ENCODE measurements at places on chromosomes 4 and X. TPM values are rescaled to one million over a fixed set of nuclear protein-coding genes. Genes with fewer than 3 reads are reported as not detected.

NDNF gene
- 1.9 TPM for total RNA-seq

TMPRSS11F gene
- total RNA-seq, result not detected

ARMCX4 gene
- 2.3 TPM for total RNA-seq

SLC10A6 gene
- not detected for total RNA-seq

CABS1 gene
- total RNA-seq, result not detected

GAB3 gene
- 0.25 TPM for total RNA-seq

GAGE12F gene
- total RNA-seq, result not detected

CSAG2 gene
- total RNA-seq, result not detected

DNA sequence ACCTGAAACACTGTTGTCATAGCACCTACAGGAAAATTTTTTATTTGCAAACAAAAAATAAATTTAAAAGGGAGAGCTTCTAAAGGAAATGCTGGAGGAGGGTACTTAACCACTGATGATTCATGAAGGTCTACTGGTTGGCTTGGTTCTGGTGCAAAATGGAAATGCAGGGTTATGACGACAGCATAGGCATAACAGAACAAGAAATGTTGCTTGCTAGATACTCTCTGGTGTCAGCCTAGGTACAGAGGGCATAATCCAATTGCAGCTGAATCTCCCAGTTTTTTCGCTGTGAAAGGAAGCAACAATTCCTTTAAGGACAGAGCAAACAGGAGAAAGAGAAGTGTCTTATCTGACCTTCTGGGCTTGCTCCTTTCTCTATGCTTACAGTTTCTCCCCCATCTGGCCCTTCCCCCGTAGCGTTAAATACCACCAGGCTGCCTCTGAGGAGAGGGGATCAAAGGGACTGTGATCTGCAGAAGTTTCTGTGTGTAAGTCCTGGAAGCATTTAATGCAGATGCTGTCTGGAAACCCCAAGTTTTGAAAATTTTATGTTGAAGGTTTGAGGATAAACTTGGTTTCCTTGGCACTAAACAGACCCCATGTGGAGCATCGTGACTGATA lies 23.7 kb upstream of the CASK start:
- no peak overlapping the region for H3K27ac ChIP-seq
- DNase-seq, result no peak
- H3K27me3 ChIP-seq, result no peaks in the 10 kb centered on the region

GRCh38 chr4:119027811-119028210 lies 107.8 kb upstream of the MYOZ2 start:
- no peak overlapping the region for H3K4me3 ChIP-seq
- H3K27me3 ChIP-seq, result no peaks in the 10 kb centered on the region
- no peak overlapping the region for H3K27ac ChIP-seq
- H3K4me1 ChIP-seq, result peaks cover 47% of the 10 kb centered on the region
- no peak for DNase-seq
- H3K36me3 ChIP-seq, result no peaks in the 10 kb centered on the region

DNA sequence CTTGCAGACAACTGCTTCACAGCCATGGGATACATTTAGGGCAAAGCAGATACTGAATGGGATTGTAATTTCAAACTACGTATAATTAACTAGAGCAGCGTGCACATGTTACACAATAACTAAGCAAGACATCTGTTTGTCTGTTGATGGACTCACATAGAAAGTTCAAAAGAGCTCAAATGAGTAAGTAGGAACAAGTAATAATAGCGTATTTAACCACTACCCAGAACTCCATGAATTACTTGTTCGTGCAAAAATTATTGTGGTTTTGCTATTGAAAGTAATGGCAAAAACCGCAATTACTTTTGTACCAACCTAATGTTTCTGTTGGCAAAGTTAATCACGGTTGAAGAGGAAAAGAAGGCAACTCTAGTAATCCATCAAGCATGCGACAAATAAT lies 825.4 kb downstream of the PCDH18 start:
- no peaks in the 10 kb centered on the region for H3K27me3 ChIP-seq
- H3K4me3 ChIP-seq, result no peak overlapping the region
- no peaks in the 10 kb centered on the region for H3K4me1 ChIP-seq
- H3K27ac ChIP-seq, result no peak overlapping the region

GRCh38 chr4:1518997-1519700 lies 112.9 kb upstream of the NKX1-1 start:
- H3K27me3 ChIP-seq, result peaks cover 18% of the 10 kb centered on the region
- no peaks in the 10 kb centered on the region for H3K4me1 ChIP-seq
- H3K27ac ChIP-seq, result no peak overlapping the region
- no peak for DNase-seq
- no peaks in the 10 kb centered on the region for H3K36me3 ChIP-seq
- no peak overlapping the region for H3K4me3 ChIP-seq

GRCh38 chr4:118921786-118922185 lies 33.1 kb downstream of the SYNPO2 start:
- H3K27me3 ChIP-seq, result no peaks in the 10 kb centered on the region
- H3K27ac ChIP-seq, result no peak overlapping the region
- peaks cover 23% of the 10 kb centered on the region for H3K4me1 ChIP-seq
- DNase-seq, result no peak
- H3K36me3 ChIP-seq, result no peaks in the 10 kb centered on the region

DNA sequence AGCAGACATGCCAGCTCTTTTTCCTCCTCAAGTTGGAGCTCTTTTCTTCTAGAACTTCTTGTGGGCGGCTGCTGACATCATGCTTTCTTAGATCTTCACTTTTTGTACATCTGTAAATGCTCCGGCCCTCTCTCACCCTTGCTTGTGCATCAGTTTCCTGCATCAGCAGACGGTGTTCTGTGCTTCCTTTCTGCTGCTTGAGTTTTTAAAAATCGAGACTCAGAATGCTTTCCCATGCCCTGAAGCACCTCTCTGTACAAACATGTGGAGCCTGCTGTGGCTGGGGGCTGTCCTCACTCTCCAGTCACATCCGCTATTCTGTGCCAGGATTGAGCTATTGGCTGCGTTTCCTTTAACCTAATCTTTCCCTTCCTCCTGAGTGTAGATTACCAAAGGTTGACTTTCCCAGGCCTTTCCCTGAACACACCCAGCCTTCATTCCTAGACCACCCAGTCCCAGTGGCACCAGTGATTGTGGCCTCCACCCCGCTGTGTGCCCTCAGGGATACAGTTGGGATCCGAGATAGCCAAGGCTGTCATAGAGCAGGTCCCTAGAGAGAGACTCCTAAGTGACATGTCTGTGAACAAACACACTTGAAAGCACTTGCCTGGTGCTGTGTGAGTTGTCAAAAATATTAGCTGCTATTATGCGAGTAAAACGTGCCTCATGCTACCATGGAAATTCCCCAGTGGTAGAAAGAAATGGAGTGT lies 41.9 kb downstream of the TNIP2 start:
- peak overlapping the region; percentile 76 for H3K27ac ChIP-seq
- H3K4me1 ChIP-seq, result peaks cover 15% of the 10 kb centered on the region
- no peak overlapping the region for H3K4me3 ChIP-seq
- H3K27me3 ChIP-seq, result no peaks in the 10 kb centered on the region
- 0 out of 2 replicates have a peak, but pooled peaks cover 9% of the 10 kb centered on the region for H3K36me3 ChIP-seq

GRCh38 chr4:142144813-142145212 lies 508.4 kb downstream of the IL15 start:
- no peaks in the 10 kb centered on the region for H3K27me3 ChIP-seq
- peaks cover 7% of the 10 kb centered on the region for H3K36me3 ChIP-seq
- no peak for DNase-seq
- H3K27ac ChIP-seq, result no peak overlapping the region

GRCh38 chr4:139596034-139596683 lies 40.1 kb upstream of the SETD7 start:
- no peaks in the 10 kb centered on the region for H3K27me3 ChIP-seq
- 0 out of 2 replicates have a peak overlapping the region, but pooled peaks have one; percentile 9 for H3K27ac ChIP-seq
- H3K4me1 ChIP-seq, result peaks cover 24% of the 10 kb centered on the region
- H3K4me3 ChIP-seq, result peak overlapping the region; percentile 8

DNA sequence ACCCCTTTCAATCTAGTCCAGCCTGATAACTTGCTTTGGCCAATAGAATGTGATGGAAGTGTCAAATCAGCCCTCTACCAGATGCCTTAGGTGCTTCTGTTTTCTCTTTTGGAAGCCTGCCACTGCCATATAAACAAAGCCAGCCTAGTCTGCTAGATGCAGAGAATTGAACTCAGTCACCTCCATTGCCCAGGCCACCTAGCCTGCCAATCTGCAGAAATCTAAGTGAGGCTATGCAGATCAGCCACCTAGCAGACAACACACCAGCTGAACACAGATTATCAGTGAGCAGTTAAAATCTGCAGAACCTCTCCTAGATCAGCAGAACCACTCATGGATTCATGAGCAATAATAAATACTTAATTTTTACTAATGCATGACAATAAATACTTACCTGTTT lies 1108.2 kb downstream of the PCDH18 start:
- no peak overlapping the region for H3K4me3 ChIP-seq
- DNase-seq, result no peak
- no peaks in the 10 kb centered on the region for H3K27me3 ChIP-seq
- H3K36me3 ChIP-seq, result no peaks in the 10 kb centered on the region
- no peak overlapping the region for H3K27ac ChIP-seq

DNA sequence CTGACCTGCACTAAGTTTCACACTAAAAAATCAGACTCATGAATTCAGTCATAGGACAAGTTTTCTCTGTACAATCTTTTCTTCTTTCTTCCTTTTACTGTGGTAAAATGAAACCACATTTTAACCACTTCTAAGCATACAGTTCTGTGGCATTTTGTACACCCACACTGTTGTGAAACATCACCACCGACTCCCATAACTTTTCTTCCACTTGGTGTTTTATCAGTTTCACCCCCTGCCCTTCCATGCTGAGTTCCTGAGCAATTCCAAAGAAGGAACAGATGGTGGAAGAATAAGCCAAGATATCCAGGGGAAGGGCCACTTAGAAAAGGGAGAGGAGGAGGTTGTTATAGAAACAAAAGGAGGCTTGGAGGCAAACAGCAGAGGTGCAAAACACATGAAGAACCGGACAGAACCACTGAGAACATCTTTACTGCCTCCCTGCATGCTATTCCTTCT lies 22.6 kb downstream of the SLC25A4 start:
- peak; percentile 53 for DNase-seq
- H3K27ac ChIP-seq, result no peak overlapping the region
- no peak overlapping the region for H3K4me3 ChIP-seq
- no peaks in the 10 kb centered on the region for H3K27me3 ChIP-seq

DNA sequence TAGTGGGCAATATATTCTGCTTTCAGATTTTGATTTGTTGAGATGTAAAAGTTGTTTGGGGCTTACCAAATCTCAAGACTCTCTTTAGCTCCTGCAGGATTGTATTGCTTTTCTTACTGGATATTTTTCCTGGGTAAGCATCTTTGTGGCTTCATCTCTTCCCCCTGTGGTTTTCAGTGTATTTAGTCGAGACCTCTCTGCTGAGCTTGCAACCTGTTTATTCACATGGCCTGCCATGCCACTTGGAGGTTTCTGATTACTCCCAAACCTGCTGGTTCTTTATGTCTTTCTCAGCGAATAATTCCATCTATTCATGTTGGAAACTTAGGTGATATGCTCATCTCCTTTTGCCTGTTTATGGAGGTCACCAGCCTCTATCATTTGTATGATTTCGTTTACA lies 10.9 kb downstream of the CCNG2 start:
- no peak overlapping the region for H3K4me3 ChIP-seq
- no peaks in the 10 kb centered on the region for H3K27me3 ChIP-seq
- DNase-seq, result no peak
- peaks cover 21% of the 10 kb centered on the region for H3K4me1 ChIP-seq
- H3K27ac ChIP-seq, result no peak overlapping the region

- no peak overlapping the region for H3K4me3 ChIP-seq
- H3K27ac ChIP-seq, result no peak overlapping the region
- H3K36me3 ChIP-seq, result no peaks in the 10 kb centered on the region
- DNase-seq, result no peak
- no peaks in the 10 kb centered on the region for H3K4me1 ChIP-seq
Observed at GRCh38 chrX:2188330-2188792, 312.4 kb downstream of the DHRSX start.

GRCh38 chr4:1839282-1839681 lies 16.7 kb downstream of the LETM1 start:
- H3K4me1 ChIP-seq, result peaks cover 17% of the 10 kb centered on the region
- no peaks in the 10 kb centered on the region for H3K27me3 ChIP-seq
- H3K4me3 ChIP-seq, result no peak overlapping the region
- H3K27ac ChIP-seq, result no peak overlapping the region
- H3K36me3 ChIP-seq, result peaks cover 13% of the 10 kb centered on the region

GRCh38 chrX:66638591-66639500 lies at the start of gene EDA2R:
Gene EDA2R (minus strand): TSS chrX:66639078. CDS start chrX:66616020, 23,058 bp downstream.
- peak within 1 kb of the TSS; percentile 75 for H3K27ac ChIP-seq
- H3K4me1 ChIP-seq, result peaks cover 22% of the 10 kb centered on the region
- H3K4me3 ChIP-seq, result peak within 1 kb of the TSS; percentile 82
- peak; percentile 82 for DNase-seq
- no peaks in the 10 kb centered on the region for H3K36me3 ChIP-seq
- H3K27me3 ChIP-seq, result no peaks in the 10 kb centered on the region

DNA sequence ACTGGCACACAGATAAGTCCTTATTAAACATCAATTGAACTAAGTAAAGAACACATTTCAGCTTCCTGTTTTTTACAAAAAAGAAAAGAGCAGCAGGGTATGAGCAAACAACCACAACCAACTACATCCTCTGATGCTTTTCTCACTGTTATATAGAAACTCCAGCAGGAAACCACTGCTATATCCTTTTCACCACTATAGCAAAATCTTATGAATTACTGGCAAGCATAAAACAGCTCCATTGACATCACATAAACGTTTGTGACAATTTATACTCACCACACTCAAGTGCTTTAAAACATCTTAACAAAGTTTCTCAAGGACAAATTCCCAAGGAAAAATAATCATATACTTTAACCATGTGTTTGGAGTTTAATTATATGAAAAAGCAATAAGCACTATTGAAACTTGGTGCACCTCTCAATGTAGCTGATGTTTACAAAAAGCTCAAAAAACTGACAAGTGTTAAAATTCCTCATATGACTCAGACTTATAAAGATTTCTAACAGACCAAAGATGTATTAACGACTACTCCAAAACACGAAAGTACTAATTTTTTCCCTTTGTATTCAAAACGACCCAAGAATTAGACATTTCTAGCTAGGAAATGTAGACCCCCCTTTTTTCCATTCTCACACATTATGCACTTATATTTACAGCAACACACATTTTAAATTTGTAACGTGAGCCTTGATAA lies 12.9 kb downstream of the GPRIN3 start:
- H3K27me3 ChIP-seq, result no peaks in the 10 kb centered on the region
- H3K4me1 ChIP-seq, result peaks cover 13% of the 10 kb centered on the region
- DNase-seq, result no peak
- H3K36me3 ChIP-seq, result no peaks in the 10 kb centered on the region
- no peak overlapping the region for H3K4me3 ChIP-seq

DNA sequence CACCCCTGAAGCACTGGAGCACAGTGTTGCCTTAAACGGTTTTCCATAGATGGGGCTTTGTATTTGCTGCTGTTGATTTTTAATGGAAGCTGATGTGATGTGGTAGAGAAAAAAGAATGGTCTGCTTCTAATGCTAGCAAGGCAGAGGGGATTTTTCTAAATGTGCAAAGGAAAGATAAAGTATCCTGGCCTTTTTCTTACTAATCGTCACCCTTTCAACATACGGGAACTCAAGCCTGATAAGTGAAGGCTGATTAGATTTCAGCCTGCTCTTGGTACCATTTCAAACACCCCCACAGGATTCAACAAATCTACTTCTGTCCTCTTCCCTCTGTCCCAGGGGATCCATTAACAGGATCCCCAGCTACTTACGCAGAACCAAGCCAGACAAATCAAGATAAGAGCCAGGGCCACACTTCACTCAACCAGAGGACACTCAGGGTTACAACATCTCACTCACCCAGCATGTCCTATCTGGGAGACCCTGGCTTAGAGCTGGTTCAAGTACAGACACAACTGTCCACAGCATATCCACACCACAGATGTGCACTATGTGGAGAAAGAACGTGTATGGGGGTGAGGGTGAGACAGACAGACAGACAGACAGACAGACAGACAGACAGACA lies 180.0 kb downstream of the SH3KBP1 start:
- peaks cover 39% of the 10 kb centered on the region for H3K4me1 ChIP-seq
- no peaks in the 10 kb centered on the region for H3K27me3 ChIP-seq
- no peak overlapping the region for H3K4me3 ChIP-seq
- H3K36me3 ChIP-seq, result no peaks in the 10 kb centered on the region
- no peak overlapping the region for H3K27ac ChIP-seq
- DNase-seq, result no peak
